ENCODE measurements at places on chromosomes 5 and 9. TPM values are rescaled to one million over a fixed set of nuclear protein-coding genes. Genes with fewer than 3 reads are reported as not detected.

DNA sequence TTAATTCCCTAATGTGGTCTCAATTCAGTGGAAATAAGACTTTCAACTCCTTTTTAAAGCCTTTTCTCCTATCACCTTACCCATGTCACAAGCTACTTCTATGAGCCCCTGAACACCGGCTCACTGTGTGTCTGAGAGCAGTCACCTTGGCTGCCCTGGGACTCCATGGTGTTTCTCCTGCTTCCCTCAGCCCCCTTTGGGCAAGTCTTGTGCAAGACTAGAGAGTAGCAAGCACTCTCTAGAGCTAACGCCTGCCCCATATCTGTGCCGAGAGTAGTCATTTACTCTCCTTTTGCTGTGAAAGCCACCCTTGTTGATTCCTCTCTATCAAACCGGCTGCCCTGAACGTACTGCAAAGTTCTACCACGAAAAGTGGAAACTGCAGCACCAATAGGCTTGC, 77.9 kb upstream of the DAB2 start:
- H3K27me3 ChIP-seq: peaks cover 23% of the 10 kb centered on the region
- H3K27ac ChIP-seq: no peak overlapping the region
- H3K36me3 ChIP-seq: no peaks in the 10 kb centered on the region
- no peaks in the 10 kb centered on the region for H3K4me1 ChIP-seq
- no peak for DNase-seq
- H3K4me3 ChIP-seq: no peak overlapping the region

DNA sequence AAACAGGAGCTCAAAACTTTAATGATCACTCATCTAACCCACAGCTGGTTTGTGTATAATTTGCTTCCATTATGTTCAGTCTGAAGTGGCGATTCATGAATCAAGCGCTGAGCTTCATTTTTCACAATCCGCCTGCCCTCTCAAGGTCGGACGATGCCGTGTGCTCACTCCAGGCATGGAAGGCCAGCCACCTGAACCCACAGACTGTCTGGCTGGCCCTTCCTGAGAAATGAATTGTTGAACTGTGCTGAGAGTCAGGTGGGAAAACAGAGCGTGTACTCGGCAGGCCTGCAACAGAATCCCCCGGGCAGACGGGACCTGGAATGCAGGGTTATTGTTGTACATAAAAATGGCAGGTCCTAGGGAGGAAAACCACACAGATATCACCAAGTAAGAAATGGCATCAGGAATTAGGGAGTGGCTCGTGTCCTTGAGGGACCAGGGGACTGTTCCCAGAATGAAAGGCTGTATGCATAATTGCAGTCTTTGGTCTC, 375.7 kb downstream of the IRX2 start:
- H3K36me3 ChIP-seq: no peaks in the 10 kb centered on the region
- H3K4me1 ChIP-seq: no peaks in the 10 kb centered on the region
- H3K4me3 ChIP-seq: no peak overlapping the region
- no peaks in the 10 kb centered on the region for H3K27me3 ChIP-seq

HSPA5 gene
- 136 TPM for polyA plus RNA-seq

- no peaks in the 10 kb centered on the region for H3K4me1 ChIP-seq
- no peak for DNase-seq
- H3K36me3 ChIP-seq: no peaks in the 10 kb centered on the region
Observed at GRCh38 chr5:77906806-77907205, 130.7 kb upstream of the TBCA start.

KIF2A gene
- 77.2 TPM for polyA plus RNA-seq

GRCh38 chr5:158054223-158055110, 195.5 kb upstream of the CLINT1 start:
- H3K36me3 ChIP-seq: no peaks in the 10 kb centered on the region
- no peaks in the 10 kb centered on the region for H3K27me3 ChIP-seq
- DNase-seq: no peak
- no peak overlapping the region for H3K4me3 ChIP-seq
- no peaks in the 10 kb centered on the region for H3K4me1 ChIP-seq

DNA sequence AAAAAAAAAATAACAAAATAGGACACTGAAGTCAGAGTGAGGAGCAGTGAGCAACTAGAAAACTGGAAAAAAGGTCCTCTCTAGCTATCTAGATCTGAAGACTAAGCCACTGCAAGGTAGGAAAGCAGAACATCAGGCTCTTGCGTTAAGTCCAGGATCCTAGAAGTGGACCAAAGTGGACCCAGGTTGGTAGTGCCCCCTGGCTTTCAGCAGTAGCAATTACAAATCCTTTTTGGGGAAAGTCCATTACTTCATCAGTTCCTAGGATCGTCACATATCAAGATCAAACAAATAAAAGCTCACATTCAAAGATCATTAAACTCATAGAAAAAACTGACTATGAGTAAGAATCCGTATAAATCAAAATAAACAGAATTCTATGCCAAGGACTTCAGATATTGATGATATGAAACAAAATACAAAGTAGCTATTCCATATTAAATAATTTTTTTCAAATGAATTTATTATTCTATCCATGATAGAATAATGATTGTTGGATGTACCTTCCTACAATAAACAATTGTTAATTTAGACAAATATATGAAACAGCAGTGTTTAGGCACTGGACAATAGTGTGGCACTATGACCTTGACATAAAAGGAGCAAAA, 6.5 kb upstream of the RICTOR start:
- H3K27me3 ChIP-seq: no peaks in the 10 kb centered on the region
- no peaks in the 10 kb centered on the region for H3K36me3 ChIP-seq
- H3K4me1 ChIP-seq: peaks cover 22% of the 10 kb centered on the region
- no peak overlapping the region for H3K27ac ChIP-seq
- DNase-seq: peak; percentile 7

TTC1 gene
- polyA plus RNA-seq: 93.2 TPM

GRCh38 chr5:178883815-178884430, 11.8 kb upstream of the ZFP2 start:
- peaks cover 58% of the 10 kb centered on the region for H3K36me3 ChIP-seq
- no peaks in the 10 kb centered on the region for H3K4me1 ChIP-seq
- no peak overlapping the region for H3K27ac ChIP-seq
- no peaks in the 10 kb centered on the region for H3K27me3 ChIP-seq

GRCh38 chr5:91359962-91360609, 23.0 kb downstream of the ARRDC3 start:
- no peak overlapping the region for H3K4me3 ChIP-seq
- no peaks in the 10 kb centered on the region for H3K27me3 ChIP-seq
- H3K36me3 ChIP-seq: no peaks in the 10 kb centered on the region
- H3K27ac ChIP-seq: no peak overlapping the region
- H3K4me1 ChIP-seq: peaks cover 37% of the 10 kb centered on the region

GRCh38 chr5:63960646-63961045, 1.6 kb downstream of the HTR1A start:
- H3K4me1 ChIP-seq: no peaks in the 10 kb centered on the region
- DNase-seq: no peak
- H3K36me3 ChIP-seq: no peaks in the 10 kb centered on the region
- H3K27ac ChIP-seq: no peak overlapping the region
- H3K4me3 ChIP-seq: no peak overlapping the region
- peaks cover 51% of the 10 kb centered on the region for H3K27me3 ChIP-seq

- H3K27ac ChIP-seq: no peak overlapping the region
- DNase-seq: no peak
Observed at GRCh38 chr9:134604834-134605233, 36.8 kb upstream of the COL5A1 start.

FRMD3 gene
- polyA plus RNA-seq: 1.6 TPM

PDLIM4 gene
- not detected for polyA plus RNA-seq

DNA sequence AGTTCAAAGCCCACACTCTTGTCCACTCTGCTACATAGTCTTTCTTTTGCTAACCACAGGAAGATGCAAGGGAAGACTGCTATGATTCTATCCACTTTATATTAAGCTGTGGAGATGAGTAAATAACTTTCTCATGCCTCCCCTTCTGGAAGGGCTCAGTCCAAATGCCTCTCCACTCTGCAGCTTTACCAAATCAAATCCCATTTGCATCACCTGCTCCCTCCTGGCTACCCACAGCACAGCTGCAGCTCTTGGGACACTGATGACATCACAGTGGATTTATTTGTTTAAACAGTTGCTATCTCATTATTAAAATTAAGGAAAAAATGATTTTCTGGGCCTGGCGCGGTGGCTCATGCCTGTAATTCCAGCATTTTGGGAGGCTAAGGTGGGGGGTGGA, 1544.9 kb upstream of the WWC1 start:
- H3K36me3 ChIP-seq: no peaks in the 10 kb centered on the region
- DNase-seq: no peak
- H3K27me3 ChIP-seq: no peaks in the 10 kb centered on the region
- no peak overlapping the region for H3K27ac ChIP-seq
- H3K4me1 ChIP-seq: no peaks in the 10 kb centered on the region

- no peak overlapping the region for H3K4me3 ChIP-seq
- H3K27me3 ChIP-seq: peaks cover 24% of the 10 kb centered on the region
- no peak overlapping the region for H3K27ac ChIP-seq
Observed at GRCh38 chr5:56561-57290, 35.2 kb upstream of the PLEKHG4B start.

MINAR2 gene
- not detected for polyA plus RNA-seq

- H3K36me3 ChIP-seq: no peaks in the 10 kb centered on the region
- no peak overlapping the region for H3K27ac ChIP-seq
- H3K27me3 ChIP-seq: no peaks in the 10 kb centered on the region
- no peak overlapping the region for H3K4me3 ChIP-seq
Observed at GRCh38 chr9:18499980-18500379, 26.0 kb downstream of the ADAMTSL1 start.

ISL1 gene
- not detected for polyA plus RNA-seq

- DNase-seq: no peak
- H3K27ac ChIP-seq: no peak overlapping the region
- no peaks in the 10 kb centered on the region for H3K4me1 ChIP-seq
- H3K36me3 ChIP-seq: no peaks in the 10 kb centered on the region
- H3K4me3 ChIP-seq: no peak overlapping the region
- H3K27me3 ChIP-seq: peaks cover 3% of the 10 kb centered on the region
Observed at GRCh38 chr9:88680505-88681160, 145.7 kb downstream of the NXNL2 start.
